ENCODE measurements at places on chromosomes 1 and 21.

DNA sequence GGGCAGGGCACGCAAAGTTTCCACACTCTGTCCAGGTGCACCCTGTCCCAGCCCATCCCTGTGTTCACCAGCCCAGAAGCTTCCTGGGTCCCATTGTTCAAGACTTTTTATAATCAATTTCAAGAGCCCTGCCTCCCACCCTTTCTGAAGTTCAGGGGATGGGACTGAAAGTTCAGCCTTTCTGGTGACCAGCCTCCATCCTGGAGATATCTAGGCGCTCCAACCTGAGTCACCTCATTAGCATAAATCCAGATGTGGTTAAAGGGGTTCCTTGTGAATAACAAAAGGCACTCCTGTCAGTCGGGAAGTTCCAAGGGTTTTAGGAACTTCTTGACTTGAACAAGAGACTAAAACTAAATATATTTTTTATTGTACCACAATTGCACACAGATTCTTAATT is 48.4 kb upstream of the RAP1A start:
- no peak for DNase-seq

GRCh38 chr1:47814612-47815395 is 182.4 kb downstream of the TRABD2B start:
- DNase-seq, result no peak

GRCh38 chr1:7535934-7536878 is 234.9 kb upstream of the VAMP3 start:
- DNase-seq, result no peak

DNA sequence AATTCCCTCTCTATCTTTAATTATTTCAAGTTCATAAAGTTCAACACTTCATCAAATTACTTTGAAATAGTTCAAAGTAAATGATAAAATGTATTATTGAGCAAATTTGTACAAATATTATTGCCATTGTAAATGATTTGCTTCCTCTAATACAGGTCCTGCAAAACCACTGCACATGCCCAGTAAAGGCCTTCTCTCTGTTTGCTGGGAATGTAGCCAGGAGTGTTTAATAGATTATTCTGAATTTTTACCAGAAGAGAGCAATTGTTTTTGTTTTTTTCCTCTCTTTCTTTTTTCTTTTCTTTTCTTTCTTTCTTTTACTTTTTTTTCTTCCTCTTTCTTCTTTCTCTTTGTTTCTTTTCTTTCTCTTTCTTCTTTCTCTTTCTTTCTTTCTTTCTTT is 486.3 kb downstream of the PTBP2 start:
- no peak for DNase-seq

DNA sequence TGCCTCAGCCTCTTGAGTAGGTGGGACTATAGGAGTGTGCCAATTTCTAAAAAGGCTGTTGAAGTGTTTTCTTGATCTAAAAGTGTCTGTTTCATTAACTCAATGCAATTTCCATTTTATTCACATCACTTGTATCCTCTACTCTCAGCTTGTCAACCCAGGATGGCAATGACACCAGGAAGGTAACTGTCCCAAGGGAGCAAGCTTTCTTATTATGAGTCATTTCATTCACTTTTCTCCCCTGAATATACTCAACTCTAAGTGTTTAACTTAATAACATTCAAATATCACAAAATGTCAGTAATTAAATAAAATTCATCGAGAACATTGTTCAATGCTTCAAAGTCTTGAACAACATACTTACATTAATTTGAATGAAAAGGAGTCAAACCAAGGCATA is 22.9 kb upstream of the GFI1 start:
- no peak for DNase-seq

DNA sequence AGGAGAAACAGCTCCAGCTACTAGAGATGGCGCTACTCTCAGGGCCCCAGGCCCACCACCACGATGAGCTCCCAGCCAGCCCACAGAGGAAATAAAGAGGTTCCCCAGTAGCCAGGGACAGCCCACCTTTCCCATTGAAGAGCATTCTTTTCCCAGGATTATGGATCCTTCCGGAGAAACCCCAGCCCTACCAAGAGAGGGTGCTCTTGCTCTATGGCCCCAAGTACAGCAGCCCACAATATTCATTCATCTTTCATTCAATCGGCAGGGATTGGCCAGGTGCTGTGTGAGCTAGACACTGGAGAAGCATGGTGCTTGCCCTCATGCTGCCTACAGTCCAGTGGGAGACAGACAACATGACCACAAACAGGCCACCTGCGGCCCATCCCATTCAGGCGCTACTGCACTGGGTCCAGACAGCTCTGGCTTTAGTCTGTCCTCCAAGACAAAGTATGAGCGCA is 29.9 kb downstream of the PMVK start:
- no peak for DNase-seq

DNA sequence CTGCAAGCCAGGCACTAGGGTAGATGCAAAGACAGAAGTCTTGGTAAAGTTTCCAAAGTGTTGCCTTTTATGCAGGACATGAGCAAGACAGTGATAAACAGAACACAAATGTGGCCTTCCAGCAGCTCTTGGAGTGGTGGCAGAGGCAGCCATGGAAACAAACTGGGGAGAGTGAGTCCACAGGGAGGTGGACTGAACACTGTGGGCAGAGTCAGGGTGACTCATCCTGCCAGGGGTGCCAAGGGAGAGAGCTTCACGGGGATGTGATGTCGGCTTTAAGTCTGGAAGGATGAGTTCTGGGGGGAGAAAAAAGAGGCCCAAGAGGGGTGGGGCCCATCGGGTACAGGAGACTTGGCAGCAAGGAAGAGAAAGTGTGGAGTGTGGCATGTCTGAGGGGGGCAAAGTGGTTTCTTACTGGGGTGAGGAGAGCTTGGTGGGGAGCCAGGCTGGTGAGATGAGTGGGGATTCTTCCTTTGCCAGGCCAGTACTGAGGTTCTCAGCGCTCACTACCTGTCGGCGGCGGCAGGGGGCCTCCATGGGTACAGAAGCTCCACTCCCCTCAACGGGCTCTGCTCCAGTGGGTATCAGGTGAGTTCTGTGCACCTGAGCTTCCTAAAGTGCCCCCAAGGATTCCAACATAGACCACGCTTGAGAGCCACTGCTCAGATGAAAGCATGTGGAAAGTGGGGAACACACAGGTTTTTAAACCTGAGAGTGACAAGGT is 41.8 kb downstream of the KIAA0040 start:
- DNase-seq, result no peak

- no peak for DNase-seq
Observed at GRCh38 chr1:3126756-3127678, 58.0 kb downstream of the PRDM16 start.

DNA sequence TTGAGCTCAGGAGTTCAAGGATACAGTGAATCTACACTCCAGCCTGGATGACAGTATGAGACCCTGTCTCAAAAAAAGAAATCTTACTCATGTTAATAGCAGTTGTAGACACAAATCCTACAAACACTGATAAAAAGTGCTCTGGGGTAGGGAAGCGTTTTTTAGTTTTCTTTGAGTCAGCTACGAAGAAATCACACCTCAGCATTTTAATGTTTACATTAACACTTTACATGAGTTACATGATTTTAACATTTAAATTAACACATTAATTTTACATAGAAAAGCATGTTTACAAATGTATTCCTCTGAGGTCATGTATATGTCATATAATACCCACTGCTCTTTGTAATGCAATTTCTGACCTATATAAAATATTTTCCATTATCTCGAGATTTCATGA is 419.2 kb downstream of the DPYD start:
- no peak for DNase-seq
